Activated CD8-positive, alpha-beta memory T cell treated with anti-CD3 and anti-CD28 coated beads for 24 hours (primary cell): ENCODE measurements at places on chromosomes 7 and 10.

DNA sequence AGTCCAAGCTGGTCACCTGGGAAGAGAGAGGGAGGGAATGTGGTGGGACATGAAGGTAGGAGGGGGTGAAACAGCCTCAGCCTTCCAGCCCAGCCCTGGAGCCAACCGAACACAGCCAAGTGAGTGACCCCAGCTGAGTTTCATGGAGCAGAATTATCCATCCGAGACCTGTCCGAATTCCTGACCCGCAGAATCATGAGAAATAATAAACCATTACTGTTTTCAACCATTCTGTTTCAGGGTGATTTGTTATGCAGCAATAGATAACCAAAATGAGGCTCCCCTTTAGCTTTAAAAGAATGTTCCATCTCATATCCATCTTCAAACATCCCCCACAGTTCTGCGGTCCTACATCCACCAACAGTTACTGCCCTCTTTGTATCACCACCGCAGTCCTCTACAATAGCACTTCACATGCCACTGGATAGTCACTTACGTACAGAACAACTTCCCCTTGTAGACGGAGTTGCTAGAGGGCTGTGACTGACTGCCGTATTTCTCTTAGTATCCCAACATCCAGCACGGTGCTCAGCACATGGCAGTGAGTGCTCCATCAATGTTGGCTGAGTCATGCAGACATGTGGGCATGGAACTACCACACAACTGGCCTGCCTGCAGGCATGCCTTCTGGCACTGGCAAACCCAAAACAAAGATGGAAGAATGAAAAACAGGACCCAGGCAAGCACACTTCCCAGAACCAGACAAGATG is 18.5 kb downstream of the KIAA1549 start:
- DNase-seq = no peak

- DNase-seq = no peak
Measured at GRCh38 chr10:60281331-60281730, 108.3 kb downstream of the ANK3 start.

DNA sequence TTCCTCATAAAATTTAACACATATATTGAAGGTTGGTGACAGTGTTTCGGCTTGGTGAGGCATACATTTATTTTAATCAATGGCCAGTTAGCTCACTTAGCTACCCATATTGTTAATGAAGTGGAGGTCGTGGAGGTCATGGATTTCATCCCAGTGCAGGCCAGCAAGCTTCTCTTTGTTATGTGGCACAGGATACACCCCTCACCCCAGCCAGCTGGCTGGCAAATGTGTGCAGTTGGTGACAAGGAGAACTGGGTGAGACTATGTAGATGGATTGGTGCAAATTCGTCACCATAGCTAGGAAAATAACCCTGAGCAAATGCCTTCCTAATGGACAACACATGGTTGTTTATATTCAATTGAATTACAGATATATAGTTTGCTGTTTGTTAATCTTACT is 50.5 kb upstream of the FOXP2 start:
- no peak for DNase-seq

- DNase-seq = no peak
Measured at GRCh38 chr7:116561697-116562483, 37.1 kb downstream of the CAV1 start.

DNA sequence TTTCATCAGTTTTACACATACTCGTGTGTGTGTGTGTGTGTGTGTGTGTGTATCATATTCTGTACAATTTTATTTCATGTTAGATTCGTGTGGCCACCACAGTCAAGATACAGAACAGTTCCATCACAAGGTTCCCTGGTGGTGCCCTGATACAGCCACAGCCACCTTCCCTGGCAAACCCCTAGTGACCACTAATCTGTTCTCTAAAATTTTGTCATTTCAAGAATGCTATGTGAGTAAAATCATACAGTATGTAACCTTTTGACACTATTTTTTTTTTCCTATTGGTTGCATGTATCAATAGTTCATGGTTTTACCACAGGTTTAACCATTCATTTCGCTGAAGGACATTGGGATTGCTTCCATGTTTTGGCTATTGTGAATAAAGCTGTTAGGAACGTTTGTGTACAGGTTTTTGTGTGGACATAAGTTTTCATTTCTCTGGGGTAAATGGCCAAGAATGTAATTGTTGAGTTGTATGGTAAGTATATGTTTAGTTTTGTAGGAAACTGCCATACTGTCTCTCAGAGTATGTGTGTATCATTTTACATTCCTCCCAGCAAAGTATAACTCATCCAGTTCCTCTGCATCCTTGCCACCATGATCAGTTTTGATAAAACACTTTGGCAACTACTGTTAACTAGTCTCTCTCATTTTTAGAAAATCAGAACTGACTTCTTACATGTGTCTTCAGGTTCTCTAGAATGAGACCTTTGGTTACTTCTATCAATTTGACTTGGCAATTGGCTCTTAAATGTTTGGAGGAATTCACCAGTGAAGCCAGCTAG is 20.6 kb downstream of the KLHDC10 start:
- DNase-seq = no peak

- DNase-seq = no peak
Measured at GRCh38 chr10:14171336-14171735, 159.4 kb downstream of the FRMD4A start.

DNA sequence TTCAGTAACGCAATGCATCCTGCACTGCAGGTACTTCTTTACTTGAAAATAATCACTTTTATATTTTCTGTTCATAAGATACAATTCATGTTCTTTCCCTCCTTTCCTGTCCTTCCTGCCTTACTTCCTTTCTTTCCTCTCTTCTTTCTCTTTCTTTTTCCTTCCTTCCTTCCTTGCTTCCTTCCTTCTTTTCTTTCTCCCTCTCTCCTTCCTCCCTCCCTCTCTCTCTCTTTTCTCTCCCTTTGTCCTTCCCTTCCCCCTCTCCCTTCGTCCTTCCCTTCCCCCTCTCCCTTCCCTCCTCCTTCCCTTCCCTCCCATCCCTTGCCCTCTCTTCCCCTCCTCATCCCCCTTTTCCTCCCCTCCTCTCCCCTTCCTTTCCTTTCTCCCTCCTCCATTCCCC is 227.8 kb upstream of the KLF6 start:
- no peak for DNase-seq

DNA sequence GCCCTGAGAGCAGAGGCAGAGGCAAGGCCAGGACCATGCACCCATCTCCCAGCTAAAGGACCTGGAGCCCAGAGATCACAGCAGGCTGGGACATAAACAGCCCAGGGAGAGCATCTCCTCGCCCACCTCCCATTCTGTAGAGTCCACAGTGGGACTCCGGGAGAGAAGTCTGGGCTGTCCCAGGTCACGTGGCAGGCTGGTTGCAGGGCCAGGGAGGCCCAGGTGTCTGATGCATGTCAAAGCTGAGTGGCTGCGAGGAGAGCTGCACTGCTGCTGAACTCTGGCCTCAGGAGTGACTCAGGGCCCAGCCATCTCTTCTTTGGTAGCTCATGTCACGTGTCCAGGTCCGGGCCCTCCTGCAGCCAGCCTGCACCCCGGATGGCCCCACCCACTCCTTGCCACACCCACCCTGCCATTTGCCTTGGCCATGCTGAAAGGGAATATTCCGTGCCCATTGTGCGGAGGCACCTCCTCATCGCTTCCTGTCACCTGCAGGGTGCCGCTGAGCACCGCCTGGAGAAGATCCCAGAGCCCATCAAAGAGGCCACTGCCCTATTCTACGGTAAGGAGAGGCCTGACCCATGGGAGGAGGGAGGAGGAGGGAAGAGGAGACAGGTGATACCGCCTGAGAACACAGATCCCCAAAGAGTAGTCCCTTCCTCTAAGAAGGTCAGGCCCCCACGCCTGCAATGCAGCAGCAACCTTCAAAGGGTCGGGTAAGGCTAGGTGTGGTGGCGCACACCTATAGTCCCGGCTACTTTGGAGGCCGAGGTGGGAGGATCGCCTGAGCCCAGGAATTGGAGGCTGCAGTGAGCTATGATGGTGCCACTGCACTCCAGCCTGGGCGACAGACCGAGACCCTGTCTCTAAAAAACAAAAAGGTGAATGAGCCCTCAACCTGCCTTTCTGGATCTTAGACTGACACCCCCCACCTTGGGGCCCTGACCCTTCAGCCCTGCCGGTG is 12.6 kb upstream of the SH2B2 start:
- DNase-seq = no peak

- DNase-seq = no peak
Measured at GRCh38 chr10:75062506-75063299, 48.8 kb upstream of the SAMD8 start.

DNA sequence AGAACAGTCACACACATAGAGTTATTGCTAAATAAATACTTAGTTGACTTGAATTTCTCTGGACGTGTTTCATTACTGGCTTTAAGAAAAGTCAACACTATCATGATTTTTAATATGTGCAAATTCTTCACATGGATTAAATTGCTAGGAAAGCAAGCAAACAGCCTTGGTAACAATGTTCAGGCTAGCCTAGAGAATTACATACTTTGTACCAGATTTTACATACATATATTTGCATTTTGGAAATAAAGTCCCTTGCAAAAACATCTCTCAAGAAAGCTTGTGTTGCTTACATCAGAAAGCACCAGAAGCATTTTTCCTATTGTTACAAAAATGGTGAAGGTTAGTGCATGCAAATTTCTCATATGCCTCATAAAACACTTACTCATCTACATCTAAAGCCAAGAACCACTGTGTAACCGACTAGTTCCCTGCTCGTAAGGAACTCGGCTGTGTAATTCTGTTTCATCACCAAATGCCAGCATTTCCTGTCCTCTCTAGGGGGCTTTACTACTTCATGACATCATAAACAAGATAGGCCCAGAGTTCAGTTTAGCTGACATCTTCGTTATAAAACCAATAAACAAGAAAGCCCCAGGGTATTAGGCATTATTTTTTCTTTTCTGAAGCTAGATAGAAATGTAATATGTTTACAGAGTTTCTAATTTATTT is 87.8 kb downstream of the CFAP58 start:
- DNase-seq = no peak

GRCh38 chr7:30047124-30047523 is 18.9 kb downstream of the PLEKHA8 start:
- DNase-seq = no peak

- DNase-seq = no peak
Measured at GRCh38 chr7:101258243-101258731, 13.4 kb upstream of the FIS1 start.

- no peak for DNase-seq
Measured at GRCh38 chr7:155988416-155988815, 176.2 kb upstream of the SHH start.

- DNase-seq = no peak
Measured at GRCh38 chr7:1510780-1511154, 6.6 kb upstream of the INTS1 start.

DNA sequence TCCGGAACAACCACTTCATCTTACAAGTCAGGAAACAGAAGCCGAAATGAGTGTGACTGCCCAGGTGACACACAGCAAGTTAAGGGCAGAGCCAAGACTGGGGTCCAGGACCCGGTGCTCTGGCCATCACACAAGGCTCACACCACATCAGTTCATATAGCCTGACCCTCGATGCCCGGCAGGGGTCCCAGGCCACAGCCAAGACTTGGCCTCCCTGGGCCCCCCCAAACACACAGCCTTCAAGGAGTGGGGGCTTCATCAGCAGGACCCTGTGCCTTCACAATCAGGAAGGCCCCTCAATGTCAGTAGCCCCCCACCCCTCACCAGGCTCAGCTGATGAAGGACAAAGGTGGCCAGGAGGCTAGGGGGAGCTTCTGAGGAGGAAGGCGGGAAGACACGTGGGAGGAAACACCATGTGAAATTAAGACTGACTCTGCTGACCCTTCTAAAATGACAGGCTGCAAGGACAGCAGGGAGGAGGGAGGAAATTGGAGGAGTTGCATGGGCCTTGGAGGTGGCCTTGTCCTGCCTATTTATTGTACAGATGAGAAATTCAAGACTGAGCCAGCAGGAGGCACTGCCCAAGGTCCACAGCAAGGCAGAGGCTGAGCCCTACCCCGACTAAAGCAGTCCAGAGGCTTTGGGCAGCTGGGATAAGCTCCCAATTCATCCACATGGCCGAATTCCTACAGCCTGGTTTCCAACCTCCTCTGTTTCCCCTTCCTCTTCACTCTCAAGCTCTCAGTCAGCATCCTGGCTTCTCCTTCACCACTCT is 216.1 kb upstream of the ZMIZ1 start:
- DNase-seq = no peak

DNA sequence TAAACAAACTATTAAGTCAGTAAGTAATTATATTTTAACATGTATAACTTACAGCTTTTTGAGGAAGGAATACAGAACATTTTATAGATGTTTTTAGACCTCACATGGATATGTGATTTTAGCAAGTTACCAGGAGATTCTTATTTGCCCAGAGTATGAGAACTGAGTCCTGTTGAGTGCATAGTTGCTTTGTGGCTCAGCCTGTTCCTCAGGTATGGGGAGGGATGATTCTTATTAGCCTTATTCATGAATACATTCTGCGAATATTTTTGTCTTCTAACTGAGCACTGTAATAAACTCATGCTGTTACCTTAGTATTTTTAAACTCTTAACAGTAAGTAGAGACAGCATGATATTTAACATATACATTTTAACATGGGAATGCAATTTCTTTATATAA is 17.9 kb downstream of the BTAF1 start:
- DNase-seq = no peak

DNA sequence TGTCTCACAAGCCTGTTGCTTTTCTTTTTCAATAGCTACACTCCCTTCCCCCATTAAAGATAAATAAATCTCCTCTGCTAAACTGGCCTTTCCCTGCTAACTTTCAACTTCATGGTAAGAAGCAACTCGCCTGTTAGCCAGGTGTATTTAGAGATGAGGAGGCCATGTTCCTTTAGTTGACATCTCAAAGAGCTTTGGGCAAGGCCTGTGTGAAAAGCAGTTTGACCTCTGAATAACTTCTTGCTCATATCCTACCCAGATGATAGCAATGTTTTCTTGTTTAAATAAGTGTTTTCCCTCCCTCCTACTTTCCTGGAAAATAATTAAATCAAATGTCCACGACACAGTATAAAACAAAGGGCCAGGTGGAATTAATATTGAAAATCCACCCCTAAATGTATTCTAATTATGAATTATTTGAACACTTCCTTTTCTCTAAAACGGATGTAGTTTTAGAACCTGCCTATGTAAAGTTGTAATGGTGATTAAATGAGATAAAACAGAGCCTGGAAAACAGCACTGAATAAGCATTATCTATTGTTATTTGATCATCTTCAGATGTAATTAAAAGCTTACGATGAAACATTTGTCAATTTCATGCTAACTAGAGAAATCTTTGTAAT is 78.5 kb downstream of the HGF start:
- no peak for DNase-seq

DNA sequence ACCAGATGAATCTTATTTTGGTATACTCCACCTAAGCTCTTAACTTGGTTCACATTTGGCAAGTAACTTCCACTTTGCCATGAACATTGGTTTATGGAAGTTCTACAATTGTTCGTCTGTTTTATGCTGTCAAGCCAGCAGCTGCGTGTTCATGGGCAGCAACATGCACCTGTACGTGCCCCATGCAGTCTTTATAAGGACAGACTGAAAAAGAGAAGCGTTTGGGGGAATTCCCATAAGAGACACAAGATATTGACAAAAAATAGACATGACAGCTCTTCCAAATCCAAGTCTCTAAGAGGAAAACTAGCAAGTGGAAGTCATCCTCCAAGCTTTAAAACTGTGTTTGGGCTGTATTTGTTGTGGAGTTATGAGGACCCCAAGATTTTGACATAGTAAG is 151.6 kb downstream of the SLC16A9 start:
- no peak for DNase-seq
